ENCODE measurements at places on chromosomes 3 and 15.

DNA sequence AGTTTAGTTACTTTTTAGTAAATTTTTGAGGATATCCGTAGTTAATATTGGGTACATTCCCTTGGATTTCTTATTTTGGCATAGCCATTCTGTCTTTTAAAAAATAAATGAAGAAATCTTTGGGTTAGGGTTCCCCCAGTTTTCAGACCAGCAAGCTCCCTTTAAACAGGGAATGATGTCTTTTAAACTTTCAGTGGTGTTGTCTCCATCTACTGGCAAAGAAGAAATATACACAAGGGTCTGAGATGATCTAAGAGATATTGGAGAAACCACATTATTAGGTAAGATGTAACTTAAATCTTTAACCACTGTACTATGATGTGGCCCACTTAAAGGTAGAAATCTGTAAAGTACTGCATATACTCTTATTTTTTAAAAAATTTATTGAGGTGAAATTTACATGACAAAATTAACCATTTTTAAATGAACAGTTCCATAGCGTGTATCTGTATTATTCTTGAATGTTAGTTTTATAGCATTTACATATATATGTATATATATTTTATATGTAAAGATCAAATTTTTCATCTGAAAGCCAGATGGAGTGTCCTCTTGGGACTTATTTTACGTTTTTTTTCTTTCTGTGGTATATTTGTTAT is 35.1 kb upstream of the EIF3J start:
- peak; percentile 14 for DNase-seq

DNA sequence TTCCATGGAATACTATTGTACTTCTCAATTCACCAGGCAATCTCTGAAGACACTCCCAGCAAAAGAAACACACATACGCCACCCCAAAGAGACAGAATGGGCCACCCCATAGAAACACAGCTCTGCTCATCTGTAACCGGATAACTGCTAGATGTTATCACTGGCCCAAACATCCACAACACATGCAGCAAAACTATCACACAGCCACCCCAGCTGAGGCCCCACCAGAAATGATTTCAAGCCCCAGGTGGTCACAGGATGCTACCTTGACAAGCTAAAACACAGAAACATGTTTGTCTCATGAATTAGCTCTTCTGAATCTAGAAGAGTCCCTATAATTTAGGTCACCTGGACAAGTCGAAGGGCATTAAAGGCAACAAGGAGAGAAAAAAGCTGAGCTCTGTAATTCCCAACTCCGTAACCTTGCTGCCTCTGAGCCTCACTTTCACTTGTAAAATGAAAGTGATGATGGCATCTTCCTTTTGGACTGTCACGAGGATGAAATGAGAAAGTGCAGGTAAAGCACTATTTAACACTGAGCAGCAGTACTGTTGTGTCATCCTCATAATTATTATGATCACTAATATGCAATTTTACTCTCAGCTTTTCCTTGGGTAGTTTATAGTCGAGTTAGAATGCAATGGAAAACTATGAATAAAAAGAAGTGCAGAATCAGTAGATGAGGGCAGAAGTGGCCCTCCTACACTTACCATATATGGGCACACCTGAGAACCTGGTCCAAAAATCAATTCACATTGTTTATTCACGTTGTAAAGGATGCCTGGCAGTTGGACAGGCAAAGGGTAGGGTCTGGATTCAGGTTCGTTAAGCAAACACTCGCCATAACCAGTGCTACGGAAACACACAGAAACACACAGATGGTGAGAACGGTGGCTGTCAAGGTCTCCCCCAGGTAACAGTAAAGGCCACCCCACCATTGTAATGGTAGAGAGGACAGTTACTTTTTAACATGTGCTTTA is 38.6 kb downstream of the ADAMTS9 start:
- DNase-seq: no peak

GRCh38 chr3:32817558-32818228 is at the start of gene TRIM71:
TRIM71 (plus strand) TSS chr3:32817997; CDS start chr3:32818081, 84 bp downstream.
- no peak for DNase-seq

GRCh38 chr3:128282380-128283196 is 129.3 kb downstream of the EEFSEC start:
- DNase-seq: no peak

- DNase-seq: no peak
These were observed 11.7 kb downstream of the TF start for GRCh38 chr3:133757701-133758567.

GRCh38 chr3:3699816-3700633 is 99.2 kb upstream of the LRRN1 start:
- no peak for DNase-seq

- no peak for DNase-seq
These were observed 1002.0 kb downstream of the CADM2 start for GRCh38 chr3:85960793-85961192.

GRCh38 chr15:51144021-51144532 is 49.4 kb upstream of the TNFAIP8L3 start:
- no peak for DNase-seq

- DNase-seq: peak; percentile 6
These were observed 314.7 kb downstream of the LPP start for GRCh38 chr3:188468662-188469061.

DNA sequence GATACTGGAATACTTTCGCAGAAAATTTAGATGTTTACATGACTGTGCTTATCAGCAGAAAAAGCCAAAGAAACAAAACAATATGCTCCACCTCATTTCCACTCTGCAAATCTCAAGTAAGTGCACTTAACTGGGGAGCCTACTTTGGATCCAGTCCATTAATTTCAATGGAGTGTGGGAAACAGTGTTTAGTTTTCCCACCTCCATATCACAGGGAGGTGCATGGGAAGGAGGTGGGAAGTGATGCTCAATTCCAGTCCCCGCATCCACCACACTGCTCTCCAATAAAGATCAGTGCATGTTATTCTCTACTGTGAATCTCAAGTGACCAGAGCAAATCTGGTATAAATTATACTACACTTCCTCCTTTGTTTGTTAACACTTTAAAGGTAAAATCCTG is 2.9 kb downstream of the NEDD4 start:
- no peak for DNase-seq

DNA sequence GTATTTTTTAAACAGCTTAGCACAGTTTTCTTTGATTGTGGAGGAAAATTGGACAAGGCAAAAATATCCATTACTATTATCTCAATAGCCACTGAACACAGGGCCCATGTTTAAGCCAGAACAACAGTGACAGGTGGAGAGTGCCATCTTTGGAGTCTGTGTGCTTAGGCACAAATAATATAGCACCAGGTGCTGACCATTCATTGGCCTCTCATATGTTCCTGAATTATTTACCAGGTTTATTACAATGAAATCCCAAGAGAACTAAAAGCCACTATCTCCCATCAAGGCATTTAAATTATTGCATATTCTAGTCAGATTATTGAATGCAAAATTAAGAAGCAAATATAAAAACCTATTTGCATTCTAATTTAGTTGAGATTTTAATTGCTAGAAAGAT is 39.6 kb downstream of the GPR156 start:
- DNase-seq: no peak

DNA sequence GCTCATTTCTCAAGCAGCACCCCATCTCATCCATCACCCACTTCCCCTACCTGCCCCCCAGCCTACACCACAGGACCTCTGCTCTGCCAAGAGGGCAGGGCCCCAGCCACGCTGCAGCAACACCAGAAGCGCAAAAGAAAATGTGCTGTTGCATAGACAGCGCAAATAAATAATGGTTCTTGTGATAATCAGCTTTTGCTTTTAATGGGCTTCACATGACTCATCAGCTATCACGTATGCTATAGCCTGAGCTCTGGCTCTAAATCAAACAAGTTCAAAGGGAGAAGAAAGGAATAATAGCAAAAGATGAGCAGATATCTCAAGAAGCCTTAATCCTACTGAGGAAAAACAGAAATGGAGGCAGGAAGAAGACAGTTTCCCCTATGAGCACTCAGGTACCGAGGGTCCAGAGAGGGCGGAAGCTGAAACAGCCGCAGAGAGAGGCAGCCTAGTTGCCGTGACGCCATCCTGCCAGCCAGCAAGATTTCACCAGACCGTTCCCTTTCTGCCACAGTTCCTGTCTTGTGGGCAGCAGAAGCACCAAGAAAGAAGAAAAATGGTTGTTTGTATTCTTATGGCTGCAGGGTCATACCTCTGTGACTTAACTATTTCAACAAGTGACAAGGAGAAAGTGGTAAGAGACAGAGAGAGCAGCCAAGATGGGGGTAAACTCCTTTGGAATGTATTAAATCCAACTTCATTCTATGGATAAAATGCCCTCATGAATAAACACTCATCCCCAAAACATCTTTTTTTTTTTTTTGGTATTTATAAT is 22.0 kb downstream of the RAB27A start:
- DNase-seq: no peak

DNA sequence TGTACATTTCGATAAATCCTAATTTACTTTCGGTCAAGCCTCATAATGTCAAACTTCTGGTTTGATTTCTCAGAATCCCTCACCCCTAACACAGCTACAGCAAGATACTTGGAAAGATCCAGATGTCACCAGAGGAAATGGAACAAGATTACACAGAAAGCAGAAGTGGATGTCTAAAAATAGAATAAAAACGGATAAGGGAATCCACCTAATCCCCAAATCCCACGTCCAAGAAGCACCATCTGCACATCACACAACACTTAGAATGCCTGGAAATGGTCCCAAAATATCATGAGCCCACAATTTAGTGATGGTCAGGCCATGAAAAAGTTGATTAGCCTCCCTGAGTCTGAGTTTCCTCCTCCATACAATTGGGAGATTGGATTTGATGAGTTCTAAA is 61.7 kb downstream of the AGTR1 start:
- DNase-seq: no peak

DNA sequence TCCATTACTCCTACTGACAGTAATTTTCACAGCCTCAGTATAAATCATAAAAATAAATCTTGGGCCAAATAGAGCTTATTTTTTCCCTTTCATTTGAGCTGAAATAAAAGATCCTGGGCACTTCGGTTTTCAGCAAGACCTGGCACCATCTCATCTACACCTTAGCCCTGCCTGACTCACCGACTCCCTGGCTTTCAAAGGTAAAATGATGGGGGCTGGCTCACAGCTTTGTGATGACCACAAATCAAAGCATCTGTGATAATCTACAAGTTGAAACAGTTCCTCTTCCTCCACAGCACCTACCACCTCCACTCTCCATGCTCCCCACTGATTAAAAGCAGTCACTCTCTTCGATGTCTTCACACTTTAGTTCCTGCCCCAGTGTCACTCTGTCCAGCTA is 27.6 kb downstream of the DET1 start:
- DNase-seq: no peak

DNA sequence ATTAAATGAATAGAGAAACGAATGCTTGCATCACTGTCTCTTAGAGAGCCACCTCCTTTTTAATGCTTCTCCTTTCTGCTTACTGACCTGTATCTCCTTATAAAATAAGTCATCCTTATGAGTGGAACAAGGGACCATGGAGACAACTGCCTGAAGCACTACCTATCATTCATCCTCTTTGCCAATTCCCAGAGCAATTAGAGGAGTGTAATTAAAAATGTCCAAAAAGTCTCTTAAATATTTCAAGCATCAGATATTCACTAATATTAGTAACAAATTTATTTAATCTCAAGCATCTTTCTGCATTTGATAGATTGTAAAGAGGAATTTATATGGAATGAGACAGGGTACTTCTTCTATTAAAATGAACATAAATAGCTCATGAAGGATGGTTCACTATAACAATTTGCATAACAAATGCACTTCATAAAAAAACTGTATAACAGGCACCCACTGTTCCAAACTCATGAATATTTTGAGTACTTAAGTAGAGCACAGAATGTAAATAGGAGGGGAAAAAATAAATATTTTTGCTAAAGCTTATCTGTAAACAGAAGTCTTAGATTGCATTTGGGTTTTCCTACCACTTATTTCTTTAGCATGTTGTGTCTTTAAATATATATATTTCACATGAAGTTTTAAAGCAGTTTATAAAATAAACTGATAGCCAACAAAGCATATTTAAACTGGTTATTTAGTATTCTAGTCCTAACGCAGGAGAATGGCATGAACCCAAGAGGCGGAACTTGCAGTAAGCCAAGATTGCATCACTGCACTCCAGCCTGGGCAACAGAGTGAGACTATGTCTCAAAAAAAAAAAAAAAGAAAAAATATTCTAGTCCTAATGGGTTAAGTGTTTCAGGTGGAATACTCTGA is 269.3 kb downstream of the TBL1XR1 start:
- no peak for DNase-seq

DNA sequence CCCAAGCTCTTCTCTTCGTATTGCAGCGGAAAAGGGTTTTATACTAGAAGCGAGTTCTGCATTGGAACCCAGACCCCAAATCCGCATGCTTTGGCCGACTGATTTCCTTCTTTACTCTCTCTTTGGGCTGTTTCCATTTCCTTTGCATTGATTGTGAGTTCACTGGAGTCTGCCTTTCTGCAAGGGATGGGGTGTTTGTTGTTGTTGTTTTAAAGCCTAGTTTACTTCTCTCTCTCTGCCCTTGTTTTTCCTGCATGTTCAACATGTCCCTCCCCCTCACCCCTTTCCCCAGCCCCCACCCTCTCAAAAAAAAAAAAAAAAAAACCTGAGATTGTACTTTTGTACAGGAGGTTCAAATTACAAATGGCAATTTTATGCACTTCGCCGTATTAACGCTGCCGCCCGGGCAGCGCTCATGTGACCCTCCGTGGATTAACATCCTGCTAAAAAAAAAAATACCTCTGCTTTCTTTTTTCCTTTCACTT is 2.2 kb downstream of the NR2F2 start:
- no peak for DNase-seq

- DNase-seq: no peak
These were observed 160.0 kb upstream of the SNTN start for GRCh38 chr3:63492464-63492863.

GRCh38 chr3:101828276-101828675 is 21.0 kb upstream of the NFKBIZ start:
- DNase-seq: no peak

DNA sequence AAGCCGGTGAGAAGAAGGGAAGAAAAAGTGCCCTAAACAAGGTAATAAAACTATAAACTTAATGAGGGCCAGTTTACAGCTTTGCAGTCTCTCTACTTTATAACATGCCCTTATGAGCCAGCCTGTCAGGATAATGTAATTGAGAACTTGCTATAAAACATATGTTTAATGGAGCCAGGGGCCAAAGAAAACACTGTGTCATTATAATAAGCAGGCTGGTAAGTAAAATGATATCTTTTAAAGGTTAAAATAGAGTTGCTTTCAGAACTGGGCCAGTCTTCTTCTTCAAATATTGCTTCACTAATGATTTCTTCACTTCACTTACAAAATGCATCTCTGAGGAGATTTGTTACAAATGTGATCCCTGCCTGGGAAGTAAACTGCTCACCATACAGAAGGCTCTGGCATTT is 192.5 kb downstream of the SHOX2 start:
- DNase-seq: peak; percentile 50

GRCh38 chr3:31252216-31253185 is 280.2 kb upstream of the STT3B start:
- no peak for DNase-seq

DNA sequence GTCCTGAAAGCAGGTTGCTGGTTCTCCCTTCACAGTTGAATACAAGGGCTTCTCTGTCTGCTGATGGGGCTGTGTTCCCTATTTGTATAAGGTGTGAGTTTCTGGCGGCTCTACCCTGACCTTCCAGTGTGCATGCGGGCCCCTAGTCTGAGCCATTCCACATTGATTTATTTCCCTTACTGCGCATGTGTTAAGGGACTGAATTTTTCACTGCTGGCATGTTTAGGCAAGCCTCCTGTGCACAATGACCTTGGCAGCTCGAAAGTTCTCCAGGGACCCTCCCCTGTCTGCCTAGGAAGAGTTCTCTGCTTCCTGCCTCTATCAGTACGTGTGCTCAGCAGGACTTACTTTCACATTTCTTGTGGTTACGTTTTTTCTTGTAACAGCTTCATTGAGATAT is 11.4 kb downstream of the TRAK1 start:
- DNase-seq: no peak
